ENCODE measurements at places on chromosomes 6 and 20.

DNA sequence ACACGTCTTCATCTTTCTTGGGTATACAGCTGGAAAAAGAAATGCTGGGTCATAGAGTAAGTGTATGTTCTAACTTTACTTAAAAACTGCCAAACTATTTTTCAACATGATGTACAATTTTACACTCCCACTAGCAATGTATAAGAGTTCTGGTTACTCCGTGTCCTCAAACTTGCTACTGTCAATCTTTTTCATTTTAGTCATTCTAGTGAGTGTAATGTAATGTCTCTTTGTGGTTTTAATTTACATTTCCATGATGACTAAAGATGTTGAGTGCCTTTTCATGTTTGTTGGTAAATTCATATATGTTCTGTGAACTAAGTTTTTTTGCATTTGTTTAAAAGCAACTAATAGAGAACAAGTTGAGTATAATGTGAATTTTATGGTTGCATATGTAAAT, 43.9 kb downstream of the ATG5 start:
- no peak for DNase-seq

DNA sequence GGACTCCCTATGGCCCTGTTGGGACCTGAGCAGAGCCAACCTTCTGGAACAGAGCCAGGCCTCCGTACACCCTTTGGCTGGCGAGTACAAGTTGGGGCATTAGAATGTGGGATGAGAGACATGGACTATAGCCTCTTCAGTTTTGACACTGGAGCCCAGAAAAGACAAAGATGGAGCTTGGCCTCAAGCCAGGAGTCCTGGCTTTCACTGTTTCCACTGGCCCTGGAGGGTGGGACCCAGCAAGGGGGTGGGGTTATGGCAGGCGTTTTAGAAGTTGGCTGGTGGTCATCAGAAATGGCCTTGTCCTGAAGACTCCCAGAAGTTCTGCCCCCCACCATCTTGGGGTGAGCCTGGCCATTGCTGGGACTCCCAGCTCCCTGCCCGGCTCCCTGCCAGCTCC, 21.8 kb downstream of the ITPR3 start:
- DNase-seq: no peak

- DNase-seq: no peak
These were observed 132.4 kb upstream of the FBXL4 start for GRCh38 chr6:99080191-99080590.

DNA sequence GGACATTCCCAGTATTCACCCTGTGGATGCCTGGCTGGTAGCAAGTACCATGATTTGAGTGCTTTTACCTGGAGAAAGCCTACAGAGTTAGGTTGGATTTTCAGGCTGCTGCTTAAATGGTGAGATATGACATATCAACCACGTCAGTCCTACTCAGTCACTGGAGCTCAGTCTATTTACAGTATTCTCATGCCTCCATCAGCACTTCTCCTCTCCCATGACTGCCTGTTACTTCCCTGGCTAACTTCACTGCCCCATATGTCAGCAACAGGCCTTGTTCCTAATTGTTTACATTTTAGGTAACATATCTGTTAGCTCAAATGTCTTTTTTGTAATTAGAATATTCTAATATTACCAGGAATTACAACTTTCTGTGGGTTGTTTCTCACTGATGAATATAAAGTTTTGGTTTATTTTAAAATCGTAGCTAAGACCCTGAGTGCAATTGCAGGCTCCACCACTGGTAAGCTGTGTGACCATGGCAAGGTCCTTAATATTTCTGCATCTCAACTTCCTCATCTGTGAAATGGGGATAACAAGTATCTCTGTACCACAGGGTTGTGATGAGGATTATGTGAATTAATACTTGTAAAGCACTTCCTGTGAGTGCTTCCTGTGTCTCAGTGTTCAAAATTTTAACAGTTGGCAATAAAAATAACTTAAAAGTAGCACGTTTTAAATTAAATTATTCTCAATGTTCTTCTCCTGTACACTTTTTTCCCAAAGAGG, 54.3 kb downstream of the RNF144B start:
- no peak for DNase-seq

GRCh38 chr6:31053873-31054272, 43.6 kb downstream of the MUC22 start:
- no peak for DNase-seq
